Stimulated activated CD4-positive, alpha-beta T cell treated with anti-CD3 and anti-CD28 coated beads, Interleukin-2, amount 100 ng/mL, for 48 hours (primary cell): ENCODE measurements at places on chromosomes 2 and 18.

DNA sequence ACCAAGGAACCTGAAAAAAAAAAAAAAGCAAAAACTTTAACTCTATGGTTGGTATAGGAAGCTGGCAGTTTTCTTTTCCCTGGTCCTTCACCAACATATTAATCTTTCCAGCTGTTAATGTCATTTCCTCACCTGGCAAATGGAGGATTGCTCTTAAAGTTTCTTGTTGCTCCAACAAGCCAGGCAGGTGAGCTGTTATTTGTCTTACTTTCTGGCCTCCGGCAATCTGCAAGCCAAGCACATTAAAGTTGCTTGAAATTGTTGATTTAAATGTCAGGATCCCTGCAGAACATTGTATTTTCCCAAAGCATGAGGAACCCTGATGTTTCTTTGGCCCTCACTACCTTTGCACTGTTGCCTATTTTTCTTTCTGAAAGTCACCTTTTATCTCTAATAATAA lies 664.9 kb downstream of the METTL4 start:
- no peak for DNase-seq

GRCh38 chr2:154470376-154470775 lies 228.1 kb upstream of the KCNJ3 start:
- no peak for DNase-seq

DNA sequence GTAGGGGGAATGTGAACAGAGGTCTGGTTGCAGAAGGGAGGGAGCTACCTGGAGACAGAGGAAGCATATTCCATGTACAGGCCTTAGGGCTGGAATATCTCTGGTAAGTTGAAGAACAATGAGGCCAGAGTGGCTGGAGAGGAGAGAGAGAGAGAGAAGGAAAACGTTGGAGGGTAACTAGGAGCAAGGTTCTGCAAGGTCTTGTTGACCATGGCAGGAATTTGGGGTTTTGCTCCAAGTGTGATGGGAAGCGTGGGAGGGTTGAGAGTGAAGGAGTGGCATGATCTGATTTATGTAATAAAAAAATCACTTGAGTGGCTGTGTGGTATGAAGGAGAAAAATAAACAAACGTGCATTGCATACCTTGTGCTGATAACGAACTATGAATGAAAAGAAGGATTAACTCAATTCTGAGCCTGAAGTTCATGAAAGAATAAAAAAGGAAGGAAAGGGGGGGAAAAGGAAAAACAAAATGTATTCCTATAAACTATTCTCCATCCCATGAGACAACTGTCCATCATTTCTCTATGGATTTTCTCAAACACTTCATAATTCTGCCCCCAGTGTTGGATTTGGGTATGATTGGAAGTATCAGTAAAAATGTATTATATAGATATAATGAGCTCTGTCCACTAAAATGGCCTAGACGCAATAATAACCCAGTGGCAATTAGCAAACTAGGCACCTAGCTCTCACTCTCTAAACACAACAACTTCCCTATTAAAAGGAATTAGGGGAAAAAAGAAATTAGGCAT lies 59.7 kb upstream of the PMAIP1 start:
- no peak for DNase-seq

DNA sequence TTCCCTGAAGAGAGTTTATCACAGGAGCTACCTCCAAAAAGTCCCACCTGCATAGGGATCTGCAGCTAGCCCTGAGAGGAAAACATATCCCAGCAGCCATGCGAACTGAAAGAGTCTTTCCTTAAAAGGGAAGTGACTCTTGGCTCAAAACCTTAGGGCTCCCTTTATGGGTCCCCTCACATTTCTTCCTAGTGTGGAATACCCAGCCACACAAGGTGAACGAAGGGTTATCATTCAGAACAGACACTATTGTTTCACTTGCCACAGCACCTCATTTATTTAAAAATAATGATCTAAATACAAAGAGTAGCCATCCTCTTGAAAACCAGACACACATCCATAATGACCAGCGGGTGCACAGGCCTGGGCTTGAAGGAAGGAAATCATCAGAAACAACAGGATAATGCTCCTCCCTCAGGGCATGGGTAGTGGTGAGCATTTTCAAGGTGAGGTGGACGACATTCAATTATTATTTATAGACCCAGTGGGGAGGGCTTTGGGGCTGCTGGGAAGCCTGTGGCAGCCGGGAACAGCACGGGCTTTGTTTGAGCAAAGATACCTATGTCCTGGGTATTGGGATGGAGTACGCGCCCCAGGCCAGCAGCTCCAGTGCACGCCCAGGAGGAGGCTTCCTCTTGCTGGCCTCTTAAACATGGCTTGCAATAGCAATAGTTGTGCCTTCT lies 119.0 kb upstream of the ITGA6 start:
- DNase-seq: no peak

DNA sequence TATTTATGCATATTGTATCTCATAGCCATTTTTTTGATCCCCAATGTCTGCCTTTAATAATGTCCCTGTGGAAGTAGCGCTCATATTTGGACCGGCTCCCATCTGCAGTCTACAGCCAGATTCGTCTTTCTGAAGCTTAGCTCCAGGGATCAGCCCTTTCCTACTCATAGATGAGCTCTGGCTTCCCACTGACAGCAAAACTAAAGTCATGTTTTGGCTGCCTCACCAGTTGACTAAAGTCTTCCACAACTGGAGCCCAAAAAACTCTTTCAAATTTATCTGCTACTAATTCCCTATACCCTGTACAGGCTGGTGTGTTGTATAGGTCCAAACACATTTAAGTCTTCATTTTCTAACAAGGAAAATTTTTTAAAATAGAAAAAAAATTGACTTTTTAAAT lies 294.2 kb upstream of the HNMT start:
- no peak for DNase-seq

DNA sequence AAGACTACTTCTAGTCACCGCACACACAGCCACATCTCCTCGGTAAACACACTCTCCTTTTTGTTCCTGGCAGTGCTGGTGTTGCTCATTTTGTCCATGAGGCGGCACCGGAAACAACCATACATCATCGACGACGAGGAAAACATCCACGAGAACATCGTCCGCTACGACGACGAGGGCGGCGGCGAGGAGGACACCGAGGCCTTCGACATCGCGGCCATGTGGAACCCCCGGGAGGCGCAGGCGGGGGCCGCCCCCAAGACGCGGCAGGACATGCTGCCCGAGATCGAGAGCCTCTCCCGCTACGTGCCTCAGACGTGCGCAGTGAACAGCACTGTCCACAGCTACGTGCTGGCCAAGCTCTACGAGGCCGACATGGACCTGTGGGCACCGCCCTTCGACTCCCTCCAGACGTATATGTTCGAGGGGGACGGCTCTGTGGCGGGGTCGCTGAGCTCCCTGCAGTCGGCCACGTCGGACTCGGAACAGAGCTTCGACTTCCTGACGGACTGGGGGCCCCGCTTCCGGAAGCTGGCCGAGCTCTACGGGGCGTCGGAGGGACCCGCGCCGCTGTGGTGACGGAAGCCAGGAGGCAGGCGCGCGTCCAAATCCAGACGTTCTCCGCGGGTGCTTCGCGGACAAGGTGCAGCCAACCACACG lies 221.0 kb downstream of the CDH20 start:
- DNase-seq: no peak
